ENCODE measurements at places on chromosomes 3 and 15. TPM values are rescaled to one million over a fixed set of nuclear protein-coding genes. Genes with fewer than 3 reads are reported as not detected.

- no peak for DNase-seq
Measured at GRCh38 chr3:11349446-11349845, 77.2 kb downstream of the ATG7 start.

DNA sequence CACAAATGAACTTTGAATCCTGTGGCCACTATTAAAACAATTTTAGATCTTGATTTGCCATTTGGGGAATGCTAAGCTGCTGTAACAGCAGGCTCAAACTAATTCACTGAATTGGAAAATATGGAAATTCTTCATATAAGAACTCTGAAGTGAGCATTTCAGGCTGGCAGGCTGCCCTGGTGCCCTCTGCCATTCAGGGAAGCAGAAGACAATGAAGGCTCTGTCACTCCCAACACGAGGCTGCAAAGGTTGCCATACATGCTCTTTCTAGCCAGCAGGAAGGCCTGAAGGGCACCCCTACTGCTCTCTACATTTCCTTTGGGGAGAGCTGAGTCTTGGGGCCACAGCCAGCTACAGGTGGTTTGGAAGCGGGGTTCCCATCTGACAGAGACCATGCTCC lies 88.0 kb downstream of the GABRG3 start:
- DNase-seq: no peak

GRCh38 chr3:172218350-172219323 lies 179.3 kb downstream of the FNDC3B start:
- peak; percentile 44 for DNase-seq

GRCh38 chr3:94210256-94210655 lies 147.4 kb downstream of the NSUN3 start:
- DNase-seq: no peak

- peak; percentile 6 for DNase-seq
Measured at GRCh38 chr3:148158210-148158609, 539.5 kb upstream of the AGTR1 start.

DNA sequence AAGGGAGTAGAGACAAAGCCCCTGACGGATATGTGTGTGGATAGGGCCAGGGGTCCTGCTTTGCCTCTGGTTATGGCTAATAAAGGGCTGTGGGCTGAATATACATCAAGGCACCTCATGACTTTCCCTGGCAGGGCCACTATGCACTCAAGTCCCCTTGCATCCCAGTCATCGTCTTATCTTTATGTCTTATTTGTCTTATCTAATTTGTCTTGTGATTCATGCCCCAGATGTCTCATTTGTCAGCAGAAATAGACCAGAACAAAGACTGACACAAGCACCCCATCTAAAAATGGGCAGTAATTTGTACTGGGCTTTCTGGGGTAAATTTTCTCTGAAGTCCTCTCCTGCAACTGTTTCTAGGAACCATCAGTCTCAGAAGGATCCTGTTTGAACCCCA lies 68.6 kb downstream of the ITGA11 start:
- DNase-seq: no peak

The LMOD3 gene
- not detected for total RNA-seq

The SLC2A2 gene
- not detected for total RNA-seq

GRCh38 chr15:91936182-91936775 lies 82.8 kb downstream of the SLCO3A1 start:
- DNase-seq: no peak

- no peak for DNase-seq
Measured at GRCh38 chr3:54045061-54045815, 77.1 kb upstream of the CACNA2D3 start.

The RTP4 gene
- not detected for total RNA-seq

All from Caki2 (cell line).